ENCODE measurements at places on chromosomes 3 and 15.

DNA sequence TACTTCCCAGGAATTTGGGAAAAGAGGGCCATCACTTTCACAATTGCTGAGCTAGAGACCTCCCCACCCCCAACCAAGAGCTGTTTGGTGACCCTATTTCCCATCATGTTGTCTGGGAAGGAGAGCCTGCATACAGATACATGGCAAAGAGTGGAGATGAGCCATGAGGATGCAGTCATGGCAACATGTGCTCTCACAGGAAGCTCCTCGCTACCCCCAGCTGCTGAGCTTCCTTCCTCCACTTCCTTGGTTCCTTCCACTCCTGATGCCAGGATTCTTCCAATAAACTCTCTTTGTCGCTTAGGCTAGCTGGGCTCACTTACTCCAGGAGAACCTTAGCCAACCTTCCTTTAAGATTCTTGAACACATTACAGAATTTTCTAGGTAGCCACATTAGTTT, 48.3 kb upstream of the MUC13 start:
- DNase-seq = no peak

- DNase-seq = no peak
These were observed 770.7 kb upstream of the ALCAM start for GRCh38 chr3:104596054-104596453.

GRCh38 chr3:162569314-162569713, 1072.7 kb downstream of the OTOL1 start:
- no peak for DNase-seq

GRCh38 chr3:137767538-137768360, 3.6 kb downstream of the SOX14 start:
- DNase-seq = no peak

DNA sequence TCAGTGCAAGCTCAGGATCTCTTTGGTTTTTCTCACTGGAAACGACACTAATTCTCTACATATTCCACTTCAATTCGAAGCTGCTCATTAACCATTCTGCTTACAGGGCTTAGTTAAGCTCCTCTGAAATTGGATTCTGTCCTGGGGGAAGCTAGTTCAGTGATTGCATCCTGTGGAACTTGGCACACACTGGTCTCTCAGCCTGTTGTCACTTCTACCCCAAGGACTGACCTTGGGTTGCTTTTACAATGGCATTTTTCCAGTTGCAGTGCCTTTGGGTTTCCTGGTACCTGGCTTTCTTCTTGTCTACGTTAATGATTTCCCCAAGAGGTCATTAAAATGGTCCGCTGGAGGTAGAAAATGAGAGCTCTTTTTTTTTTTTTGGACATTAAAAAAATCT, 33.3 kb upstream of the GABRB3 start:
- no peak for DNase-seq

- no peak for DNase-seq
These were observed 40.9 kb downstream of the C2CD4A start for GRCh38 chr15:62107571-62108121.

DNA sequence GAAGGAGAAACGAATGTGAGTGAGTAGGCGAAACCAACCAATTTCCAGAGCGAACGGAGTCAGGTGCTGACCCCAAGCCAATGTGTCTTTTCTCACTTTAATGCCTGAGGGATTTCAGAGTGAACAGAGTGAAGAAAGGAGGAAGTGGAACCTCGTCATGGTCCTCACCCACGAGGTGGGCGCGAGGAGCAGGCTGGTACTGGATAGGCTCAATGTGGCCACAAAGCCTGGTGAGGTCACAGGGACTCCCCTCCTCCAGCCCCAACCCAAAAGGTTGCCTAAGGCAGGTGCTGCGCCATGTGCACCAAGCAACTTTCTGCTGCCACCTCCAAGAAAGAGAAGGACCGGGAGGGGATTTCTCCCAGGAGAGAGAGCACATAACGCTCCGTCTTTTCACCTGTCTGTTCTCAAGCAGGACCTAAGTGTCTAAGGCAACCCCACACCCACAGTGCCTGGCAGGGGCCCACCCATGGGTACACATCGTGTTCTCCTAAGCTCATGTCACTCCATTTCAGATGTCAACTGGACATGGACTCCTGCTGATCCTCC, 3.8 kb downstream of the NRROS start:
- no peak for DNase-seq

- peak; percentile 12 for DNase-seq
These were observed 60.5 kb downstream of the CERS3 start for GRCh38 chr15:100468285-100468684.

DNA sequence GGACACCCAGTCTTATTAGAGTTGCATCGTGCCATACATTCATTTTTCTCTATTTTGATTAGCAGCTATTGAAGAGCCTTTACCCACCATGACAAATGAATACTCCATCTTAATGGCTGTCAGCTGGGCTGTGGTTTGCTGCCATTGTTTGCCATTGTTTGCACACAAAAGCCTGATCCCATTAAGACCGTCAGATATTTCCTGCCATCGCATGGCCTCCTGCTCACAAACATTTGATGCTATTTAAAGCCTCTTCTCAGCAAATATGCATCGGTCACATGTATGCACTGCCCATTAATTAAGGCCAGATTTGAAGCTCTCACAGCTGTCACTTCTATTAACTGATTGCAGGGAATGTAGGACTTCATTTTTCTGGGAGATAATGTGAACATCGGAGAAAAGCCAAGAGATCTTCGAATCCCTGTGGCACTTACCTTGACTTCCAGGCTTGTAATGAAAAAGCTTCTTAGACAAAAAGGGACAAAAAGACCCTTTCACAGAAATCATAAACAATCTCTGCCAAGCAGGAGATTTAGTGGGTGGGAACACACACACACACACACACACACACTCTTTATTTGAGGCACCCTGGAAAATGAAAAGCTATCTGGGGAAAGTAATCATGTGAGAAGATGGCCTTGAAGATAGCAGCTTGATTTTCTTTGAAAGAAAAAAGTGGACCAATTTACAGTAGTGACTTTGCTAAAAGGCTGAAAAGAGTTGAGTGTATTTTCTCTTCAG, 175.4 kb upstream of the NR2E3 start:
- no peak for DNase-seq

Measured in HCEC 1CT (cell line).